Renal cortical epithelial cell (primary cell): ENCODE measurements at places on chromosomes 4 and X.

DNA sequence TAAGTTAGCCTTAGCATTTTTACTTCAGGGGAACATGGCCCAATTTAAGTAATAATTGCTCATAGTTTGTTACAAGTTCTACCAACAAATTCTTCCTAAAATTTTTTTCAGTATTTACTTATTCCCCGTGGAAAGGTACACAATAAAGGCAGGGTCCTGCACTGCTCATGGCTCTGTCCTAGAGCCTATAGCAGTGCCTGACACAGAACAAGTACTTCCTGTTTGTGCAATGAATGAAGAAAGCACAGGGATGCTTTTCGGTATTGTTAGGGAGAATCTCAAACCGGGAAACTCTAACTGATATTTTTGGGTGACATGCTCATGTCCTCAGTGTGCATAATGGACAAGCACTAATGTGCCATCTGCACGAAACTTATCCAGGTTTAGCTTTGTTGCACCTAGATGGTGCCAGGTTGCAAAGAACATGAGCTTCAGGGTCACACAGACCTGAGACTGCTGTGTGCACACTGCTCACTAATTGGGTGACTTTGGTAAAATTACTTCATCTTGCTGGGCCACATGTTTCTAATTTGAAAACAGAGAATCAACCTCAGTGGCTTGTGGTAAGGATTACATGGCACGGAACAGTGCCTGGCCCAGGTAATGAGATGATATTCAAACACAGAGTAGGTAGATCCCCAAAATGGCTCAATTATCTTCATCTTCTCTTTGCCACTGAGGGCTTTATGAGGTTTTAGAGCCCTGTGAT lies 175.8 kb upstream of the NPY2R start:
- DNase-seq = no peak

DNA sequence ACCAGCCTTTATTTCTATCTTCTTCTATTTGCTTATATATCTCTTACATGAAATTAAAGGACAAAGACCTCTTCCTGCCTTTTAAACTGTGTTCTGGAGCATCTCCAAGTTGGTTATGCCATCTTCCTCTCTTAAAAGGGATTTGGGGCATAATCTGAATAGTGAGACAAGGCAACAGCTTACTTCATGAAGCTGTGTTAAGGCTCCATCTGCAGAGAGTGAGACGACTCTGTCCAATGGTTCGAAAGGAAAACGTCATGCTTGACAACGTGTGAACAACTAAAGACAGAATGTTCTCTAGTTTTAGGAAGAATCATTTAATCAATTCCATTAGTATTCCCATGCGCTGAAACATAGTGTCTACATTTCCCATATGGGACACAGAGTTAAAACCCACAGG lies 59.4 kb downstream of the GPM6A start:
- no peak for DNase-seq

DNA sequence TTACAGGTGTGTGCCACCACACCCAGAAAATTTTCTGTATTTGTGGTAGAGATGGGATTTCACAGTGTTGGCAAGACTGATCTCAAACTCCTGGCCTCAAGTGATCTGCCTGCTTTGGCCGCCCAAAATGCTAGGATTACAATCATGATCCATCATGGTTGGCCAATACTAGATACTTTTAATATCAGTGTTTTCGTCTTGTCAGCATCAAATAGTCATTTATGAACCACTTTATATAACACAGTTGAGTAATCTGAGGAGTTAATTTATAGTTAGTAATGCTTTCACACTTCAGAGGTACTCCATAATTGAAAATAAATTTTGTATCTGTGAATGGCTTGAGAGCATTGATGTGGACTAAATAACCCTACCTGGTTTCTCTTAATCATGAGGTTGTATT lies 178.6 kb downstream of the TRAM1L1 start:
- DNase-seq = no peak

DNA sequence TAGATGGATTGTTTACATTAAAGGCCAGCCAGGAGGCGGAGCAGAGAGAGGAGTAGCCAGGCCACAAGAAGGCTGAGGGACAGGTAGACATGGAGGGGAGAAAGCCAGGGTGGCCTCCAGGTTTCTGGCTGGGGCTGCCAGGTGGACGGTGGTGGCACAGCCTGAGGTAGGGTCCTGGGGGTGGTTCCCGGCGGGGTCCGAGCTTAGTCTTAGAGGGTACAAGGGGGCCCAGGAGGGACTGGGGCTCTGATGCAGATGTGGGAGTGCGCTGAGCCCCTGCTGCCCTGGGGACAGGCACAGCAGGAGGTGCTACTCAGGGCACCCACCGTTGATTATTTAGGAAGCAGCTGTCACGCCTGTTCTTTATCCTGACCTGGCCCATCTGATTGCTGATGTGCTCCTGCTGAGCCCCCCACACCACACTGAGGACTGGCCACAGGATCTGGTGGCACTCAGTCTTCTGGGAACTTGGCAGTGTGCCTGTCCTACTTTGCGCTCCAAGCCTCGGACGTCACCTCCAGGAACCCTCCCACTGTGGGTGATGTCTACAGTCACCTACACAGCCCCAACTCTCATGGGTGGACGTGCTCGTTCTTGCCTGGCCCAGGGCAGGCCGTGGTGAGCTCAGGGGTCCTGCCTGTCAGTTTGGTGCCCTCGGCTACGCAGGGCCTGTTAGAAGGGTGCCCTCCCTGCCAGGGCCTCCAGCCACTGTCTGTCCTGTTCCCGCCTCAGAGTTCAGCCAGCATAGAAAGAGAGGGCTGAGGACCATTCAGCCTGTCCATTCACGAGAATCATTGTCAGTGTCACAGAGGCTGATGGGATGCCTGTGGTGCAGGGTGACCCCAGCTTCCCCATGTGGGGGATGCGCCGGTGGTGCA lies 12.0 kb downstream of the WFS1 start:
- no peak for DNase-seq

DNA sequence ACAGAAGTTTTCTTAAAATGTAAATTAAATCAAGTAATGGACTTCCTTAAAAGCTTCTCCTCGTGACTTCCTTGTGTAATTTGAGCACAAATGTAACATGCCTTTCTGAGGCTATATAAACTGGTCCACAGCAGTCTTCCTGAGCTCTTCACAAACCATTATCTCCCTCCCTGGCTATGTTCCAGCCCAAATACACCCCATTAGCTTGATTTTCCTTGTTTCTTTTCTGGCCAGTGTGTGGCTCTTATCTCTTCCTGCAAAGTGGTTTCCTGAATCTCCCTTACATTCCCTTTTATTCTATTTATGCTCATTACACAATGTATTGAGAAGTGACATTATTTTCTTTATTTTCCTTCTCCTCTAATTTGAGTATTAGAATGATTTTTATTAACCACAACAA lies 1085.3 kb upstream of the PCDH10 start:
- no peak for DNase-seq

DNA sequence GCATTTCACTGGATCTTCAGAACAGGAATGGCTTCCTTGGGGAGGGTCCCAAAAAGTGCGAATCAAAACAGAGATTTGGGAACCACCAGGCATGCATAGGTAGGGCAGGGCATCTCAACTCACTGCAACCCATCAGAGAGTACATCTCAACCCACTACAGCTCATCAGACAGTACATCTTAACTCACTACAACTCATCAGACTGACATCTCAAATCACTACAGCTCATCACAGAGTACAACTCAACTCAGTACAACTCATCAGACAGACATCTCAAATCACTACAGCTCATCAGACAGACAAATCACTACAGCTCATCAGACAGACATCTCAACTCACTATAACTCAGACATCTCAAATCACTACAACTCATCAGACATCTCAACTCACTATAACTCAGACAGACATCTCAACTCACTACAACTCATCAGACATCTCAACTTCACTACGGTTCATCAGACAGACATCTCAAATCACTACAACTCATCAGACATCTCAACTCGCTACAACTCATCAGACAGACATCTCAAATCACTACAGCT lies 47.5 kb upstream of the CLDN34 start:
- DNase-seq = no peak

GRCh38 chr4:119655111-119655837 lies 26.7 kb upstream of the PDE5A start:
- DNase-seq = no peak

DNA sequence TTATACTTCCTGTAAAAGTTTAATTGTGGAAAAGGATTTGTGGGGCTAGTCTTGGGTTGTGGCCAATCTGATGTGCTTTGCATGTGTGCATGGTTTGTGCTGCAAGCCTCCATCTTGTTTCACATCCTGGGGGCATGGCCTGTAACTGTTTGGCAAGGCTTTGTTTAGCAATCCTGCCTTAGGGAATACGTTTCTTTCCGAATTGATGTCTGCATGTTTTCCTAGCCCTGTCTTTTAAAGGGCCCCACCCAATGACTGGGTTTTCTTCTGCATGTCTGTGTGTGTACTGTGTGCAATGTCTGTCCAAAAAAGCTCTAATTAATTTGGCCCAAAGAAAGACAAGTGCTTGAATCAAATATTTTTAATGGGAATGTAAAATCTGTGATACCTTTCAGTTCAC lies 74.6 kb upstream of the MID1IP1 start:
- DNase-seq = no peak

- no peak for DNase-seq
Observed at GRCh38 chrX:39677978-39678791, 419.6 kb downstream of the BCOR start.

GRCh38 chr4:155040031-155040430 lies 168.4 kb upstream of the NPY2R start:
- DNase-seq = no peak

- no peak for DNase-seq
Observed at GRCh38 chrX:23046443-23046842, 46.7 kb downstream of the DDX53 start.

GRCh38 chrX:53357799-53358530 lies 64.5 kb downstream of the SMC1A start:
- peak; percentile 1 for DNase-seq

GRCh38 chr4:620851-621261 lies 4.5 kb upstream of the PDE6B start:
- DNase-seq = no peak

GRCh38 chr4:100968046-100968445 lies 379.3 kb downstream of the PPP3CA start:
- no peak for DNase-seq

DNA sequence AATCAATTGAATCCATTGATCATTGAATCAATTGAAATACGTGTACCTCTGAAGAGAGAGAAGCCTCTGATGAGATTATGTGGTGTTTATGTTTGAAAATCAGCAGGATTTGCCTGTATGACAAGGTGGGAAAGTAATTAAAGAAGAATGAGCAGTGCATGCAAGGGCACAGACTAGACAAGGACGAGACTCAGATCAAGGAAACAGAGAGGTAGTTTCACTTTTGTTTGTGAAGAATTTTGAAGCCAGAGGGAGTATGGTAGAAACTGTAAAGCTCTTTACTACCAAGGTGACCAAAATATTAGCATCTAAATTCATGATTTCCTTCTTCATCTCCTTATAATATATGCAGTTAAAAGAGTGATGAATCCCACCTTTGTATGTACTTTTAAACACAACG lies 1830.0 kb upstream of the IGFBP7 start:
- no peak for DNase-seq

GRCh38 chr4:126458993-126459392 lies 1144.2 kb downstream of the FAT4 start:
- no peak for DNase-seq

DNA sequence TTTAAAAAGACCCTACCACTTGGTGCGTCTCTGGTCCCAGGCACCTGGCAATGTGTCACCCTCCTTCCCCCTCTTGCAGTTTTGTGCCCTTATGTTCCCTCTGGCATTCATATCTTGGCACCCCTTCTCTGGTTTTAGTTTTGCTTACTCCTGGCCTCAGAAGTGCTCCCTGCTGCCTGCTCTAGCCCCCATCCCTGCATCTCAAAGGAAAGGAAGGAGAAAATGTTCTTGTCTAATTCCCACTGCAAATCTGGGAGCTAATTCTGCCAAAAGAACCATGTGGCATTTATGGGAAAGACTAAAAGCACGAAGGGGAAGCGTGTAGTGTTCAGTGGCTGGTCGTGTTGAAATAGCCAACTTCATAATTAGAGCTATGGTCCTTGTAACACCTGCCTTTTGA lies 340.1 kb upstream of the RPS6KA3 start:
- DNase-seq = no peak

DNA sequence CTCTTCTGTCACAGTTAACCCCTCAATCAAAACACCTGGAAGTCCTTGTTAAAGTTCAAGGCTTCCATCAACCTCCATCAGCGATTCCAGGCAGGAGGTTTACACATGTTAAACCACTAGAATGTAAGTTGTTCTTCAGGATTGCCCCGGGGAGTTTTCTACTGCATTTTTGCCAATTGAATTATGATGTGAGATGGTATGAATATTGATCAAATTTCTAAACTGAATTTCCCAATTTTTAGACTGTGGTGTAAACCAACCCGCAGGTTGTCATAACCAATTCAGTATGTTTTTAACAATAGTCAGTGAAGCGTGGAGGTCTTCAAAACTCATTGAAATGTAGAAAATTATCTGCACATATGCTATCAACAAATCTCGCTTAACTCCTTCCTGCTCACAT lies 21.2 kb upstream of the TENM3 start:
- DNase-seq = no peak

DNA sequence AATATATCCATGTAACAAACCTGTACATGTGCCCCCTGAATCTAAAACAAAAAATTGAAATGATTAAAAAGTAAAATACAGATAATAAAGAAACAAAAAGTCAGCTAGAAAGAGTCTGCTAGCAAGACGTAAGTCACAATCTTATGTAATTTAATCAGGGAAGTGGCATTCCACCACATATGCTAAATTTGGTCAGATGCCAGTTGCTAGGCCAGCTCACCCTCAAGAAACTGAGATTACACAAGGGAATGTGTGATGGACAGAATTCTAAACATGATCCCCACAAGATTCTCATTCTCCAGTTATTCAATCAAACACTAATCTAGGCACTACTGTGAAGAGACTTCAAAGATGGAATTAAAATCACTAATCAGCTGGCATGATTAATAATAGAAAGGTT lies 689.3 kb downstream of the CENPC start:
- DNase-seq = no peak

GRCh38 chrX:130378024-130378669 lies 7.3 kb downstream of the GPR119 start:
- DNase-seq = no peak

- no peak for DNase-seq
Observed at GRCh38 chr4:152168987-152169616, 366.8 kb downstream of the FBXW7 start.

DNA sequence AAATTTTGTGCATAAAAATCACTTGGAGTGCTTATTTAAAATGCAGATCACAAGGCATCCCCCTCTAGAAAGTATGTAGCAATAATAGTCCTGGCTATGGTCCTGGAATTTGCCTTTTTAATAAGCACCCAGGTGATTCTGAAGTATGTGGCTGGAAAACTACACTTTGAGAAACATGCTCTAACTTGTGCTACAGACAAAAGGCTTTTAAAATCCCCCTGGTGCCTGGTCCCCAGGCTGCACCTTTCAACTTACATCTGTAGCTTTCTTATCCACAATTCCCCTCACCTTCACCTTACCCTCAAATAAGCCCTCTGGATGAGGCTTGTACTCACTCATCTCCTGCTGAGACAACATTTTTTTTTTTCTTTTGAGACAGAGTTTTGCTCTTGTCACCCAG lies 21.1 kb downstream of the ART3 start:
- DNase-seq = no peak

- no peak for DNase-seq
Observed at GRCh38 chr4:38060829-38061431, 100.7 kb downstream of the PTTG2 start.
